ENCODE measurements at places on chromosomes 16 and 17.

- H3K27ac ChIP-seq: no peak overlapping the region
- no peaks in the 10 kb centered on the region for H3K36me3 ChIP-seq
- H3K27me3 ChIP-seq: no peaks in the 10 kb centered on the region
- DNase-seq: no peak
- H3K4me3 ChIP-seq: no peak overlapping the region
Measured at GRCh38 chr16:77459534-77460254, 24.9 kb upstream of the ADAMTS18 start.

DNA sequence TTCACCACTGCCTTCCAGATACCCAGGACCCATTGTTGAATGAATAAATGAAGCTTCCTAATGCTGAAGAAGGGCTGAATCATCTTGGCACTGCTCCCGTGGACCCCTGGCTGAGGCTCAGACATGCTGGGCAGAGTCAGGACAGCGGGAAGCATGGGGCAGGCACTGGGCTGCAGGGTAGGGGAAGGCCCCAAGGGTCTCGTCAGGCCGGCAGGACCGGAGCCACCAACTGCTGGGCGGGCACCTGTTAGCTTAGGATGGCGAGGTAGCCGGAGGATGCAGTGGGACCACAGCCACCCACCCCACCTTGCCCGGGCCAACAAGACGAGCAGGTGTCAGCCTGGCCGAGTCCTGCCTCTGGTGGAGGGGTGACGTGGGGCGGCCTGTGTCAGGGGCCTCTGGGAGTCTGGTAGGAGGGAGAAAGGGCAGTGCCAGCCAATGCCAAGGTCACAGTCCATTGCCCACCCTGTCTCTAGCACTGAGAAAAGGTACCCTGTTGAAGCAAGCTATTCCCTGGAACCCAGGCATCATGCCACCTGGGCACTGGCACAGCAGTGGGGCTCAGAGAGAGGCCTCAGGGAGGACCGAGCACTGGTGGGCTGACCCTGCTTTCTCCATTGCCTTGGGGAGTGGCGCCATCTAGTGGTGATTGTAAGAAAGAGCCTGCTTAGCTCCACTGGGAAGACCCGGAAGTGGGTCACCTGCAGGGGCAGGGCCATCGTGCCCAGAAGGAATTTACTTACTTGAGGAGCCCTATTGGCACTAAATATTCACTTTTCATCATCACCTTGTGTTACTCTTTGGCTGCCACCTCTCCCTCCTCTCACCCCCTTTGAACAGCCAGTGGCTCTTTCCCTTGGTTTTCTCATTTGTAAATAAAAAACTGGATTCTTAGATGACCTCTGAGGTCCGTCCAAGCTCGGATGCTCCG, 3.0 kb upstream of the DLX3 start:
- H3K27ac ChIP-seq: no peak overlapping the region
- no peaks in the 10 kb centered on the region for H3K36me3 ChIP-seq
- peak; percentile 76 for DNase-seq
- H3K27me3 ChIP-seq: peaks cover 87% of the 10 kb centered on the region

GRCh38 chr16:47460359-47460710, 528 bp downstream of the ITFG1 start:
- H3K27ac ChIP-seq: peak overlapping the region; percentile 97
- H3K4me3 ChIP-seq: peak overlapping the region; percentile 62
- peak; percentile 44 for DNase-seq
- H3K27me3 ChIP-seq: no peaks in the 10 kb centered on the region

DNA sequence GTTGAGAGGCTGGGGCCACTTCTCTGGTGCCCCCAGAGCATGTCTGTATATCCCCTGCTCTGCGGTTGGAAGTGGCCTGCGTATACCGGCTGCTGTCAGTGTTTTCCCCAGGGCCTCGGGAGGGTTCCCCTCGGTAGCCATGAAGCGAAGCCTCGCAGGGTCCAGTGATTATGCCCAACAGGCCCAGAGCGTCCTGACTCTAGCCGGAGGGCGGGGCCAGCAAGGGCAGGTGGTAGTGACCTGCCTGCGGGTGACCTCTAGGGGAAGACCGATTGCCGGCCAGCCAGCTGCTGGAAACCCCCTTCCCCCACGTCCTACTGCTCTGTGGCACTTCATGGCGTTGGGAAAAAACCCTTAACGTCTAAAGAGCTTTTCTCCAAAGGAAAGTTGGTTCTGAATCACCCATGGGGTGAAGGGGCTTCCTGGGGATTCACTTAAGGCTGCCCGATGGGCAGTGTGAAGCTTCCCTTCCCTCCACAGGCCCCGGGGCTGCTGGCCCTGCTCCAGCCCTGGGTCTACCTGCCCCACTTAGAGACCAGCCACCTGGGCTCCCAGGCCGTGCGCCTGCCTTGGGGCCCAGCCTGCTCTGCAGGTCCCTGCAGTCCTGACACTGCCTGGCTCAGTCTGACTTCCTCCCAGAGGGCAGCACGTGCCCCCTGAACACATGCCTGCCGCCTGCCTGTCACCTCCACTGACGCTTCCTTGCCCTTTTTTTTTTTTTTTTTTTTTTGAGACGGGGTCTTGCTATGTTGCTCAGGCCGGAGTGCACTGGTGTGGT, 72.8 kb downstream of the SOCS1 start:
- no peak overlapping the region for H3K4me3 ChIP-seq
- no peak for DNase-seq
- H3K27ac ChIP-seq: no peak overlapping the region
- H3K4me1 ChIP-seq: no peaks in the 10 kb centered on the region

DNA sequence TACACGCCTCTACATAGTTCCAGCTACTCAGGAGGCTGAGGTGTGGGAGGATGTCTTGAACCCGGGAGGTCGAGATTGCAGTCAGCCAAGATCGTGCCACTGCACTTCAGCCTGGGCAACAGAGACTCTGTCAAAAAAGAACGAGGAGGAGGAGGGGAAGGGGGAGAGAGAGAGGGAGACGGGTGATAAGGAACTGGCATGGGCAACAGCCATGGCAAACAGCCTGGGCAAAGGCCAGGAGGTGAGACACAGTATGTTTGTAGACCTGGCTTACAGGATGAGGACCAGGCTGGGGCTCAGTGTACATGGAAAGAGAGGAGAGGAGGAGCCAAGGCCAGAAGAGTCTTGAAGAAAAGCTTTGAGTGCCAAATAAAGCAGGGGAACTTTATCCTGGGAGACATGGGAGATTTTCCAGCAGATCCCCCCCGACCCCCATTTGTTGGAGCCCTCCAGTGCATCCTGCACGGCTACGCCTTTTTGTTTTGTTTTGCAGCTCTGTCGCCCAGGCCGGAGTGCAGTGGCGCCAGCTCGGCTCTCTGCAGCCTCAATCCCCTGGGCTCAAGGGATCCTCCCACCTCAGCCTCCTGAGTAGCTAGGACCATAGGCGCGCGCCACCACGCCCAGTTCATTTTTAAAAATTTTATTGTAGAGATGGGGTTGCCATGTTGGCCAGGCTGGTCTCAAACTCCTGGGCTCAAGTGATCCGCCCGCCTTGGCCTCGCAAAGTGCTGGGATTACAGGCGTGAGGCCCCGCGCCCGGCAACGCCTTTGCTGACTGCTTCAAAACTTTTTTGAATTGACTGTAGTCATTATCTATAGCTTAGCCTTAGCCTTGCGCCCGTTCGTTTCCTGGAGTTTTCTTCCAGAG, 1.3 kb upstream of the ALKBH5 start:
- DNase-seq: no peak
- peaks cover 40% of the 10 kb centered on the region for H3K4me1 ChIP-seq
- peak overlapping the region; percentile 86 for H3K4me3 ChIP-seq
- no peaks in the 10 kb centered on the region for H3K27me3 ChIP-seq
- peaks cover 9% of the 10 kb centered on the region for H3K36me3 ChIP-seq

DNA sequence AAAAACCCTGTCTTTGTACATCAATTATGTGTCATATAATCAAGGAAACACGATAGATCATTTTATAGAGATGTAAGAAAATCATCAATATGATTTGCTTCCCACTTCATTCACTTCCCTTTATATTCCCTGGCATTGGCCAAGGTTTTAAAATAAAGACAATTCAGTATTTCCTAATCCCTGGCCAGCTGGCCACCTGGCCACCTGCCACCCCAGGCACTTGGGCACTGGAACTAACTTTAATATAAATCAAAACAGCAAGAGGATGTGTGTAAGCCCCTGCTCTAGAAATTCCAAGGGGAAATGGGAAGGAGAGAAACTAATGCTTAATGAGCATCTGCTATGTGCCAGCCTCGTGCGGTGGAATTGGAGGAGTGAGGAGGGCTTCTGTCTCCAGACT, 58.6 kb upstream of the TOB1 start:
- no peak overlapping the region for H3K4me3 ChIP-seq
- H3K27ac ChIP-seq: no peak overlapping the region
- DNase-seq: no peak
- no peaks in the 10 kb centered on the region for H3K27me3 ChIP-seq

- H3K4me1 ChIP-seq: peaks cover 35% of the 10 kb centered on the region
- H3K27me3 ChIP-seq: no peaks in the 10 kb centered on the region
- peak overlapping the region; percentile 80 for H3K4me3 ChIP-seq
- no peaks in the 10 kb centered on the region for H3K36me3 ChIP-seq
- peak; percentile 60 for DNase-seq
Measured at GRCh38 chr16:8962393-8963009, 1.2 kb downstream of the USP7 start.

DNA sequence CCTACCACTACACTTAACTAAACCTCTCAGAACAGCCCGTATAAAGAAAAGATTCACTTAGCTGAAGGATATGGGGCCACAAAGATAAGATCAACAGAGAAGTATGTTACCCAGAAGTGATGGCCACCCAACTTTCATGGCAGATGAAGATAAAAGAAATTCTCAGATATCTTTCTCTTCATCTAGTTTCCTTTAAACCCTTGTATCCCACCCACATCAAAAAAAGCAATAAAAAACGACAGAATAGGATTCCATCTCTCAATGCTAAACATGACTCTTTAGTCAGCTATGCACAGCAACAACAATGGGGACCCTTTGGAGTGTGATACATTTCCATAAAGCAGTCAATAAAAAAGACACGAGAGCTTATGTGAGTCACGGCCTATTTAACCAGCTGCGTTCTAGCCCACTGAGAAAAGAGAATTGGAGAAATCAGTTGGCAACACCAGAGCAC, 86.6 kb downstream of the SNX11 start:
- no peak overlapping the region for H3K27ac ChIP-seq
- H3K4me1 ChIP-seq: peaks cover 5% of the 10 kb centered on the region
- H3K4me3 ChIP-seq: no peak overlapping the region
- DNase-seq: no peak
- H3K36me3 ChIP-seq: no peaks in the 10 kb centered on the region

GRCh38 chr16:82203198-82203597, 33.2 kb upstream of the MPHOSPH6 start:
- H3K4me3 ChIP-seq: no peak overlapping the region
- DNase-seq: no peak
- H3K4me1 ChIP-seq: no peaks in the 10 kb centered on the region
- H3K27me3 ChIP-seq: peaks cover 2% of the 10 kb centered on the region
- H3K27ac ChIP-seq: no peak overlapping the region

- H3K4me1 ChIP-seq: no peaks in the 10 kb centered on the region
- no peak overlapping the region for H3K27ac ChIP-seq
Measured at GRCh38 chr17:44865231-44865660, 17.6 kb downstream of the HIGD1B start.

All from large intestine (tissue), 12 donors.